Smooth muscle cell of bladder (primary cell): ENCODE measurements at places on chromosomes 6 and 20. TPM values are rescaled to one million over a fixed set of nuclear protein-coding genes. Genes with fewer than 3 reads are reported as not detected.

Gene CHMP4B
- 28.4 and 51.2 TPM in 2 replicates for total RNA-seq

Gene BACH2
- 0.09 and 0.14 TPM in 2 replicates for total RNA-seq

Gene ZNF512B
- 4.7 and 6.1 TPM in 2 replicates for total RNA-seq

Gene NHSL1
- total RNA-seq: 6.8 and 9.5 TPM in 2 replicates

Gene PTPRK
- total RNA-seq: 59.3 and 85.9 TPM in 2 replicates

Gene RNF8
- 22.6 and 29.3 TPM in 2 replicates for total RNA-seq

Gene RAB44
- total RNA-seq: under 0.01 TPM in 2 replicates

Gene CRYBG1
- total RNA-seq: 4.1 and 4.4 TPM in 2 replicates

Gene FRK
- total RNA-seq: 1.9 and 3.1 TPM in 2 replicates

Gene CLIC5
- 0.09 TPM in 1 of 2 replicates, not detected in the other for total RNA-seq

Gene RAET1E
- total RNA-seq: 0.14 and 0.37 TPM in 2 replicates

Gene EPHA7
- under 0.01 and 0.37 TPM in 2 replicates for total RNA-seq

Gene TP53INP2
- total RNA-seq: 1.8 and 2.2 TPM in 2 replicates

Gene KIAA1755
- 0.43 and 1.9 TPM in 2 replicates for total RNA-seq

Gene RGS17
- total RNA-seq: 6.5 and 9.2 TPM in 2 replicates

Gene WFDC10B
- total RNA-seq: 0.14 TPM in 1 of 2 replicates, not detected in the other

Gene MUCL3
- not detected in 2 replicates for total RNA-seq

Gene SUMO4
- 1.1 and 1.3 TPM in 2 replicates for total RNA-seq

Gene KCNS1
- 0.14 and 0.65 TPM in 2 replicates for total RNA-seq

Gene TGM2
- total RNA-seq: 114 and 241 TPM in 2 replicates

Gene PLN
- 0.28 and 0.74 TPM in 2 replicates for total RNA-seq

Gene MAP3K7
- total RNA-seq: 28.7 and 34.2 TPM in 2 replicates

Gene QRSL1
- 9.1 and 9.3 TPM in 2 replicates for total RNA-seq

Gene OR2H1
- 0.14 TPM in 1 of 2 replicates, not detected in the other for total RNA-seq

Gene STMND1
- not detected in 2 replicates for total RNA-seq

Gene FAM110A
- total RNA-seq: 1.00 and 2.4 TPM in 2 replicates

Gene SLC32A1
- not detected in 2 replicates for total RNA-seq

Gene MUC21
- not detected in 2 replicates for total RNA-seq

Gene CST7
- not detected in 2 replicates for total RNA-seq

Gene CALHM4
- not detected in 2 replicates for total RNA-seq

Gene REM1
- 0.09 TPM in 1 of 2 replicates, not detected in the other for total RNA-seq

Gene SLC22A3
- 0.43 and 3.0 TPM in 2 replicates for total RNA-seq

Gene FAM8A1
- total RNA-seq: 18.8 and 20.0 TPM in 2 replicates

Gene FAM83C
- total RNA-seq: not detected in 2 replicates

Gene HSPA12B
- total RNA-seq: 0.14 and 0.46 TPM in 2 replicates

Gene ITPA
- 25.1 and 30.3 TPM in 2 replicates for total RNA-seq

Gene APOM
- total RNA-seq: 1.3 and 2.8 TPM in 2 replicates

Gene VSX1
- not detected in 2 replicates for total RNA-seq

Gene GSTA3
- not detected in 2 replicates for total RNA-seq

Gene CAPN11
- total RNA-seq: under 0.01 and 0.09 TPM in 2 replicates

Gene PNLDC1
- total RNA-seq: 0.74 TPM in 1 of 2 replicates, not detected in the other

Gene PRSS16
- 0.28 TPM in 1 of 2 replicates, not detected in the other for total RNA-seq

Gene HAO1
- not detected in 2 replicates for total RNA-seq

Gene RCAN2
- 3.7 and 4.2 TPM in 2 replicates for total RNA-seq

Gene FAM50B
- total RNA-seq: 5.0 and 9.4 TPM in 2 replicates

Gene LAMP5
- under 0.01 and 0.09 TPM in 2 replicates for total RNA-seq

Gene SEMG1
- not detected in 2 replicates for total RNA-seq

Gene TMX4
- 58.5 and 64.4 TPM in 2 replicates for total RNA-seq

Gene IGF2R
- 137 and 220 TPM in 2 replicates for total RNA-seq

Gene TPX2
- total RNA-seq: 4.6 and 5.6 TPM in 2 replicates

Gene TSHZ2
- 0.43 and 1.8 TPM in 2 replicates for total RNA-seq
